ENCODE measurements at places on chromosomes 6 and 20.

- DNase-seq: no peak
Measured at GRCh38 chr6:38221251-38221650, 401.7 kb downstream of the ZFAND3 start.

GRCh38 chr6:83467620-83468036 is 36.8 kb upstream of the ME1 start:
- DNase-seq: no peak

GRCh38 chr6:111764238-111765175 is 108.7 kb downstream of the FYN start:
- DNase-seq: no peak

- no peak for DNase-seq
Measured at GRCh38 chr6:151430886-151431285, 21.0 kb downstream of the RMND1 start.

GRCh38 chr6:137696765-137697164 is 170.3 kb upstream of the TNFAIP3 start:
- DNase-seq: no peak

GRCh38 chr20:49372095-49372734 is 94.4 kb upstream of the ZNFX1 start:
- no peak for DNase-seq
